Posterior vena cava (tissue), 2 donors: ENCODE measurements at places on chromosomes 6 and 20.

- DNase-seq = no peak
Measured at GRCh38 chr6:150596439-150596838, 3.2 kb upstream of the PLEKHG1 start.

DNA sequence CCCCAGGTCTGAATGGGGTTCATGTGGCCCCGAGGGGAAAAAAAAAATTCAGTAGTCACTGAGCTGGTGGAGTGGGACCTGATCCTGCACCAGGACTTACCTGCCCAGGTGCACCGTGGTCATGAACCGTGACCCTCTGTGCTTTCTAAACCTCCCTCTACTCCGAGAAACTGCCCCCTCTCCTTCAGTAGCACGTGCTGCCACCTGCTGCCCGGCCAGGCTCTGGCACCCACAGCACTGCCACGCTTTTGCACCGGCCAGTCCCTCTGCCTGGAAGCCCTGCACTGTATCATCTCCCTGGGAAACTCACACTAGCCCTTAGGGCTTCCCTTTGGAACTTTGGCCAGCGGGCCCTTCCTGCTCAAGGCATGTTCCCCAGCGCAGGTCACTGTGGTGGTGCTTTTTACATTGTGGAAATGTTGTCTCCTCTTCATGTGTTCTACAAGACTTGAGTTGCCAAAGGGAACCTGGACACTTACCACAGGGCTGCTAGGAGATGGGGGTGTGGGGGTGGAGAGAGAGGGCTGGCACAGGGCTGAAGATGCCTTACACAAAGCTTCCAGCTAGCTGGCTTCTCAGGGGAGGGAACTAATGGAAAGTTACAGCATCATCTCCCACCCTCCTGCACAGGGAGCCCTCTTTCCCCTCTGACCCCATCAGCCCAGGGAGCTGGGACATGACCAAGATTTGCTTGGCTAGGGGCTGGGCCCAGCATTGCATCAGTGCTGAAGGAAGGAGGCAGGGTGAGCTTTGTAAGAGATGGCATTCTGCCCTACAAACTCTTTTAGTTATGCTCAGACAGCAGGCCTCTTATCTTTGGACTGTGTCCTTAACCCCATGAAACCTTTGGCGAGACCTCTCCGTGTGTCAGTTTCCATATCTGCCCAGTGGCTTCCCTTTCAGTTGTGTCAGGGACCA, 2.5 kb upstream of the PTPRT start:
- DNase-seq = no peak

GRCh38 chr6:42236030-42236429, 18.4 kb upstream of the MRPS10 start:
- no peak for DNase-seq

DNA sequence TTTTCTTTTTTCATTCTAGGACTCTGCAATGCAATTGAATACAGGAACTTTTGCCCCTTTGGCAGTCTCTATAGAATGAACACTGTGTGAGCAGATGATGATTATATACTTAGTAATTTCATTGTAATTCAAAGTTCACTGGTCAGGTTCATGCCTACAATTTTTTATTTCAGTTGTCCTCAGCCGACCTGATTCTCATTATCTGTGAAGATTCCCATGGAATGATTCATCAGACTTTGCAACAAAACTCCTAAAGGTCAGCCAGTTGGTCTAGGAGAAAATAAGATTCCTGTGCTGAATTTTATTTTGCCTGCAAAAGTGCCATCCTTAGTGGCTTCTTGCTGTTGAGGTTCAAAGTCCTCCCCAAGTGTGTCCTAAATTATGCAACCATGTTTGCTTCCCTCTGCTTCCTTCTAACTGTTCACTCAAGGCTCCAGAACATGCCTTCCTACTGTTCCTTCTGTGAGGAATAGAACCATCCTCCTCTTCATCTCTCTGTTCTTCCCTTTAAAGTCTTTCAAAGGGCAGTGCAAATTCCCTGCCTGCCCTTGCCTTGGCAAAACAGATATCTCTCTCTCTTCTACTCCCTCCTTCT, 194.2 kb upstream of the CNR1 start:
- no peak for DNase-seq

GRCh38 chr20:34023937-34024722, 30.4 kb downstream of the RALY start:
- DNase-seq = no peak

GRCh38 chr20:61746147-61746646, 319.5 kb downstream of the TAF4 start:
- no peak for DNase-seq

DNA sequence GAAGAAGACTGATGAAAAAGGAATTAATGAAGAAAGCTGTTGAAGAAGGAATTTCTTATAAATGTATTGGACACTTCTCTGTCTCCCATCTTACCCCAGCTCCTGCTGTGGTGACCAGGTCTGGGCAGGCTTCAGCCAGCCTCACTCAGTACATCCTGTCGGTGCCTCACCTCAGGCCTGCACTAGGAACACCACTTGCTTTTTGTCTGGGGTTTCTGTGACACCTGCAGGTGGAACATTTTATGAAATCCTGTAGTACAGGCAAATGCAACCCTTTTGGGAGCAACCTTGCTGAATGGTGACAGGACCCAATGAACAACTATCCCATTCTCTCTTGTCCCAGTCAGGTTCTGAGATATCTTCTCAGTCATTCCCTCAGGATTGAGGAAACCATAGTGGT, 129.7 kb downstream of the PRDM13 start:
- DNase-seq = no peak

DNA sequence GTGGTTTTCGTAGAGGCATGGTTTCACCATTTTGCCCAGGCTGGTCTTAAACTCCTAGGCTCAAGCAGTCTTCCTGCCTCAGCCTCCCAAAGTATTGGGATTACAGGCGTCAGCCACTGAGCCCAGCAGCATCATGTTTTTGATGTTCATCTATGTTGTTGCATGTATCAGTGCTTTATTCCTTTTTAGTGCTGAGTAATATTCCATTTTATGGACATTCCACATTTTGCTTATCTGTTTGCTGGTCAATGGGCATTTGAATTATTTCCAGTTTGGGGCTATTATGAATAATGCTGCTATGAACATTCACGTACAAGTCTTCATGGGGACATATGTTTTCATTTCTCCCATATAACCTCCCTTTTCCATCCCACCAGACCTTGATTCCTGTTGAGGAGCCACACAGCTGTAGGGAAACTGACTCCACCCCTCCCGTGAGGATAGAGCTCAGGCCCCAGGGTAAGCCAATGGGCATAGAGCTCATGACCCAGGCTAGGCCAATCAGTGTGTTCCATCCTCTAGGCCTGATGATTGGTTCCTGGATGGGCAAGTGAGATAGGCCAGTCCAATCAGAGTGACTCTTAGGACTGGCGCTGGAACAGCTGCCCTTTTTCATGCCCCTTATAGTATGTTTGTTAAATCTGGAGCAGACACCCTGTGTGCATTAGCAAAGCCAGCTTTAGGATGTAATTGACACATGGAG, 49.5 kb downstream of the DLGAP4 start:
- DNase-seq = no peak

GRCh38 chr6:3913077-3913957, 64.1 kb downstream of the FAM50B start:
- DNase-seq = no peak

- no peak for DNase-seq
Measured at GRCh38 chr6:5190507-5190906, 70.2 kb downstream of the LYRM4 start.

DNA sequence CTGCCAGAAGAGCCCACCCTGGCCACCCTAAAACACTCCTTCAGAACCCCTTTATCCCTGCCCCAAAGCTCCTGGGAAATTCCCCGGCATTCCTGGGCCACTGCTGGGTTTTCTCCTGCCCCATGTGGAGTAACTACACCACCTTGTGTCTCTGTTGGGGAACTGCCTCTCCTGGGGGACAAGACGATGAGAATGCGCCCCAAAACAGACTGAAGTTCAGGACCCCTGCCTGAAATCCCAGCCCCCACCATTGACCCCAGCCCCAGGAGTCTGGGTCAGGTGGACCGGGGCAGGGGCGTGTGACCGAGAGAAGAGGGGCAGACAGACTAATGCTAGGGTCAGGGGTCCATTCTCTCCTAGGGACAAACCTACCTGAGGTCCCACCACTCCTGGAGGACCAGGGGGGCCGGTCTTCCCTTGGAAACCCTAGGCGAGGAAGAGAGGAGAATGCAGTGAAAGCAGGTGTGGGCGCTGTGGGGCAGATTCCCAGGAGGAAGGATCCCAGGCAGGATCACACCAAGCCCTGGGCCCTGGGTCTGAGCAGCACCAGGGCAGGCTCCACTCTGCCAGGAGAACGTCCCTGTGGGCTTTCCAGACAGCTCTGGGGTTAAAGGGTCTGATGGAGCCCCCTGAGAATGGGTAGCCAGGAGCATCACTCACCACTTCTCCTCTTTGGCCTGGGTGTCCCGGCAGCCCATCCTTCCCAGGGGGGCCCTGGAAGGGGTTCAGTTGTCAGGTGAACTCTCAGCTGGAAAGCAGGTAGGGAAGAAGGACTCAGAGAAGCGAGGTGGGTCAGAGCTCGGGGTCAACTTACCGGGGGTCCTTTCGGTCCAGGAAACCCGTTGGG, 19.4 kb downstream of the COL11A2 start:
- DNase-seq = peak; percentile 68

GRCh38 chr6:43093436-43094289, 17.5 kb downstream of the PTK7 start:
- no peak for DNase-seq

GRCh38 chr20:63017076-63017825, 10.5 kb upstream of the BHLHE23 start:
- no peak for DNase-seq

DNA sequence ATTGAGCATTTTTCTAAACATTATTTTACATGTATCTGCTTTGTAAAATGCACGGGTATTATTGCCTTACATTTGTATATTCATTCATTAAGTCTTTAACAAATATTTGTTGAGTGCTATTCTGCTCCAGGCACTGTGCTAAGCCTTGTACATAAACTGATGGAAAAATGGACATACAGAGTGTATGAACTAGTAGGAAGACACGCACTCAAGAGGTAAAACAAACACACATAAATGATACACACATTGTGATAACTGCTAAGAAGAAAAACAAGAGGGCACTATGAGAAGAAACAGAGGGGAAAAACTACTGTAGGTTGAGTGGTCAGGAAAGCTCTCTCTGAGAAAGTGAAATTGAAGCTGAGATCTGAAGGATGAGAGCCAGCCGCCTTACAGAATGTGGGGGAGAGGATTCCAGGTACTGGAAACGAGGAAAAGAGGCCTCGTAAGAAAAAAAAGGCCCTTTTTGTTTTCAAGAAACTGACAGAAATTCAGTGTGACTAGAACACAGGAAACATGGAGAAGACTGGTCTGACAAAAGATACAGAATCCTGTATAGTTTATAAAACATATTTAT, 117.5 kb downstream of the EYA4 start:
- no peak for DNase-seq

DNA sequence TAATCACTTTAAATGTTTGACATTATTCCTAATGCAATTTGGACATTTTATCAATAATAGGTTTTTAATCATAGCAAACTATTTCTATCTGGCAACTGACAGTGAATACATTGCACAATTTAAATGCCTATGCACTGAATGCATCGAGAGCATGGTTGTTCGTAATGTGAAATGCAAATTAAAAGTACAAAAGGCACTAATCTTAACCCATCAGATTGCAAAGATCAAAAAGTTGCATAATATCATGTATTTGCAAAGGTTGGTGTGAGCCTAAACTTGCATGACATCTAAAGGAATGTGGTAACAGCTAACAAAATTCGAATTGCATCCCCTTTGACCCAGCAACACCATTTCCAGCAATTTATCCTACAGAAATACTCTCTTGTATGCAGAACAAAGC, 469.9 kb upstream of the IRAK1BP1 start:
- DNase-seq = no peak

DNA sequence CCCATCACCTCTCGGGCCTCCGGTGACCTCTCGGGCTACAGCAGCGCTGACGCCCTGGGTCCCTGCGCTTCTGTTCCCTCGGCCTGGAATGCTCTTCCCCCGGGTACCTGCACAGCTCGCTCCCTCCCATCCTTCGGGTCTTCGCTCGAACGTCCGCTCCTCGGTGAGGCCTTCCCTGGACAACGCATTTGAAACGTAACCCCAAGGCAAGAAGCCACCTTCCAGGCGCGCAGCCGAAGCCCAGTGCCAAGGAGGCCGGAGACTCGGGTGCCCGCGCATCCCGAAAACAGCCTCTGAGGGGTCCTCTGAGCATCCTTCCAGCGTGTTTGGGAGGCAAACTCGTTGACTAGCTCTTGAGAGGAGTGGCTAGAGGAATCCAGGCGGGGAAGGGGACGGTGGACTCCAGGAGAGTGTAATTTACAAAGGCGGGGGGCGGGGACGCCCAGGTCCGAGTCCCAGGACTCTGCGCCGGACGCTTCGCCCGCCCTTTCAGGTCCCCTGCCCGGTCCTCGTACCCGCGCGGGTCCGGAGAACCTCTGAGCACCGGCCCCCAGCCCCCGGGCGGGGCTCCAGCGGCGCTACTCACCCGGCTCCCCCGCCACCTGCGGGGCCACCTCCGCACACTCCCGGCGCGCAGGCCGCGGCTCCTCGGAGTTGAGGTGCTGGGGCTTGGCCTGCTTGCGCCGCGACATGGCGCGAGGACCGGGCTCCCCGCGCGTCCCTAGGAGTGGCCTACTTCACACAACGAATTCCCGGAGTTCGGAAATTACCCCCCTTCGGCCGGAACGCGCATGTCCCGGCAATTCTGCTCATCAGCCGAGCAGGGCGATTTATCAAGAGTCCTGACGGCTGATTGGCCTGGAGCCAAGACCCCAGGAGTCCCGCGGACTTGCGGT, 86.8 kb downstream of the ZFP64 start:
- no peak for DNase-seq

GRCh38 chr6:24630856-24631505, 15.0 kb downstream of the KIAA0319 start:
- no peak for DNase-seq

GRCh38 chr20:46624946-46625345, 26.3 kb downstream of the SLC13A3 start:
- no peak for DNase-seq

DNA sequence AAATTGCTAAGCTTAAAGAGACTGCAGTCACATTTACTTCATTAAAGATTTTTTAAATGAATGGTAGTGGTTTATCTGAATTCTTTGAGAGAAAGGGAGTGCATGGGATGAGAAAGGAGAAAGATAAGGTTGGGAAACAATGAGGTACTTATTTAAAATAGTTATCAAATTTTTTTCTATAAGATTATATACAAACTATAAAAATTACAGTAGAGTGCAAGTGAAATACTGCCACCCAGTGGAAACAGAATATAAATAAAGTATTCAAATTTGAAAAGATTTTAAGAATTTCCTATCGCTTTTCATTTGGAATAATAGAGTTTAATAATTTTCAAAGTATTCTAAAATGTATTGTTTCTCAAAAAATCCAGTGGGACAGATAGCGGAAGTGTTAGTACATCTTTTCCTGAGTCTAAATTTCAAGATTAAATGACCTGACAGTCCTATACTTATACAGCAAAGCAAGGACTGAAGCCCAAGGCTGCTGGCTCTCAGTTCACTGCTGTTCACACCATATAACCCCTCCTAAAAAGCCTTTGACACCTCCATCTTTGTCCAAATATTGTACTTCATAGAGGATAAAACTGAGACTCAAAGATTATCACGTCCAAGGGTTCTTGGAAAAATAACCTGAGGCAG, 31.1 kb downstream of the EPM2A start:
- no peak for DNase-seq

- no peak for DNase-seq
Measured at GRCh38 chr6:42783876-42784642, 2.2 kb downstream of the BICRAL start.
